Left ventricle myocardium inferior (tissue), 1 donor: ENCODE measurements at places on chromosomes 4 and X.

- DNase-seq, result no peak
Measured at GRCh38 chr4:95093936-95094929, 336.5 kb downstream of the BMPR1B start.

DNA sequence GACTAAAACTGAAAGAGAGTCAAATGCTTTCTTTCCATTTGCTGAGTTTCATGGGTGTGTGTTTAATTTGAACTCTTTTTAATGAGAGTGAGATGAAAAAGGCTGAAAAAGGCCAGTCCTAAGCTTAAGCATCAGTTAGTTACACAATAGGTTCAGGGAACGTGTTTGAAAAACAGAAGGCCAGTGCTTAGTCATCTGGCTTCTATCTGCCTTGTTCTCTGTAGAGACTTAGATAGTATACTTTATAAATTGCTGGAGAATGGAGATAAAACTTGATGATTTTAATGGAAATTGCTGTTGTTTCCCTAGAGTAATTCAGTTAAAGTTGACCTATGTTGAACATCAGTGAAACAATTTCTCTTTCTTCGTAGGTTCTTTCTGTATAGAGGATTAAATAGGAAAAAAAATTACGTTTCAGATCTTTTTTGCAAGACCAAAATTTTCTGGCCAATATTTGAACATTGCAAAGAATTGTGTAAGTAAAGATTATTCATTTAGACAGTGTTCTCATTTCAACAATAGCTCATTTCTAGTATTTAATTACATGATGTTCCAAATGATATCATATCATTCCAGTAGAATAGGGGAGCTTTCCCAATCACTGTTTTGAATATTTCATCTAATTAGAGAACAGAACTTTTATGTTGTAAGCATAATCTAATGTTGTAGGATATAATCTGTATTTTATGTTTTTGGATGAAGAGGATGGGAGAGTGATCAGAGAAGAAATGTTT is 1088.8 kb downstream of the ADGRL3 start:
- DNase-seq, result no peak

DNA sequence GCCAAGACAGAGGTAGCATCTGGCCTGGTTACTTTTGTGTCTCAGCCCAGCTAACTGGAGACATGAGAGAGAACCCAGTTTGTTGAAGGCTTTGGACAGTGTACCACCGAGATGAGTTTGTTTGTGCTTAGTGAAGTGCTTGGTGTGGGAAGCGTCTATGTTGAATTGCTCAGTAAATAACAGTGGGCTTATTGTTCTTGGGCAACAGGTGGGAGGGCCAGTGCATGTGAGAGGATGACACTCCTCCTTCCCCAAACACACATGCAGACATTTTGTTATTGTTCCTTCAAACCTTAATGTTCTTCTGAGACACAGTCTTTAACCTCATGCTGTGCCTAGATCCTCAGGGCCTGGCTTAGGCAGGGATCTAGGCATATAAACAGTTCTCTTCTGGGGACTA is 39.7 kb downstream of the MSN start:
- no peak for DNase-seq

GRCh38 chr4:151641983-151642382 is 118.8 kb downstream of the GATB start:
- no peak for DNase-seq

DNA sequence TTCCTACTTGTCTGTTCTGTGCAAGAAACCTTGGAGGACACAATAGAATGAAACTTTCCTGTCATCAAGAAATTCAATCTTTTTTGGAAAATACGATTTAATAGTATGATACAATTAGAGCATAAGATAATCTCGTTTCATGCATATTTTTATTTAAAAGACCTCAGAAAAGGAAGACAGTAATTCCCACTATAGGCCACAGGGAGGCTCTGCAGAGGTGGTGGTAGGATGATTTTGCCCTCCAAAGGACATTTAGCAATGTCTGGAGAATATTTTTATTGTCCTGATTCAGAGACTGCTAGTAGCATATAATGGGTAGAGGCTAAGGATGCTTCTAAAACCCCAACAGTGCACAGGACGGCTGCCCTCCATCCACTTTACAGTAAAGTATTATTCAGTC is 68.7 kb downstream of the PAK3 start:
- no peak for DNase-seq
